CD4-positive, alpha-beta memory T cell (primary cell): ENCODE measurements at places on chromosomes 2 and 18. TPM values are rescaled to one million over a fixed set of nuclear protein-coding genes. Genes with fewer than 3 reads are reported as not detected.

DNA sequence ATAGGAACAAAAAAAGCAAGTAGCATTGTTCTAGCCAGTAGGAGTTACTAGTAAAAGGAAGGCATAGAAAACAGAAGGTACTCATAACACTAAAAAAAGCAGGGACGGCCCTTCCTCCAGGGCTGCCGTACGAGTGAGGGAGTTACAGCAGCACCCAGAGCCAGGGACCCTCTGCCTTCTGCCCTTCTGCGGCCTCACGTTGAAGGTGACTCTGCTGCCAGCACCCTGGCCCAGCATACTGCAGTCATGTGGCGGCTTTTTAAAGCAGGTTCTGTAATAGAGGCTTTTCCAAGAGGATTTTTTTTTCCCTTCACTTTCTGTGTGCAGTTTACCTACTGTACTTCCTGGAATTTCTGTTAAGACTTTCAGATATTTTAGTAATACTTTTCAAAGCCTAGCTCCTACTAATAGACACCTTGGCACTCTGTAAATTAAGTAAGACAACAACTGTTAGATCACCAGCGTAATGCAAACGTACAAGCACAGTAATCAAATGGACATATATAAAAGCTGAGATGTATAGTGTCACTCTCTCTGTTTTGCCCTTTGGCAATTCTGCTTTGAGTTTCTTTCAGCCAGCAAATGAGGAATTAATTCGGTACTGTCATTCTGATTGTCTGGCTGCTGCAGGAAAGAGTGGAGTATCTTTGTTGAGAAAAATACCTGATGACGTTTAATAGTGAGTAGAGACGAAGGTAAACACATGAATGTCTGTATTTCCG is 161.5 kb downstream of the PTGR3 start:
- no peaks in the 10 kb centered on the region for H3K36me3 ChIP-seq
- H3K27me3 ChIP-seq, result no peaks in the 10 kb centered on the region
- no peak overlapping the region for H3K27ac ChIP-seq
- no peak for DNase-seq
- no peak overlapping the region for H3K4me3 ChIP-seq
- no peaks in the 10 kb centered on the region for H3K4me1 ChIP-seq

UGT1A1 gene
- polyA plus RNA-seq, result not detected

GRCh38 chr2:211144078-211144477 is 587.7 kb downstream of the CPS1 start:
- H3K4me3 ChIP-seq, result no peak overlapping the region
- H3K36me3 ChIP-seq, result no peaks in the 10 kb centered on the region
- H3K27ac ChIP-seq, result no peak overlapping the region
- no peaks in the 10 kb centered on the region for H3K27me3 ChIP-seq
- no peaks in the 10 kb centered on the region for H3K4me1 ChIP-seq

GRCh38 chr2:74764429-74765272 is 69.3 kb upstream of the HK2 start:
- no peaks in the 10 kb centered on the region for H3K36me3 ChIP-seq
- H3K27me3 ChIP-seq, result no peaks in the 10 kb centered on the region
- no peak for DNase-seq
- no peaks in the 10 kb centered on the region for H3K4me1 ChIP-seq
- H3K4me3 ChIP-seq, result no peak overlapping the region

DNA sequence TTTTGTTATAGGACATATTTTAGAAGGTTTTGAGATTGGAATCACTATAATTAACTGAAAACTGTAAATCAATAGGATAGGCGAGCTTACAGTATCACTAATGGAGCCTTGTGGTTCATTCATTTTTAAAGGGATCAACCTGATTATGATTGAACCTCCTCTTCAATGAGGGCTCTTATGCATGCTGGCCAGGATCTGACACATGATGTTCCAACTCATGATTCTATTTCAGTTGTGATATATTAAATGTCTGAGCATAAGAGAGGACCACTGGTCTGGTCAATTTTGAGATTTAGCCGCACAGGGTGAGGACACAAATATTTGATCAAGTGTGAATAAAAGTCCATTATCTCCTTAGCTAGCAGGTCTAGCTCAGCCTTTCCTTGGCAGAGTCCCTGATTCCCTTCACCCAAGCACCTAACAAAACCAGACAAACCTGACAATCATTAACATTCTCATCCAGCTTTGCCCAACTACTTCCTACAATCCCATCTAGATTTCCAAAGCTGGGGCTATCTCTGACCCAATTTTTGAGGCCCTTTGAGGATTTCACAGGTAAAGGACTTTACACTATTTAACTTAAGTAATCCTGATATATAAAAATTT is 6.9 kb upstream of the MAP4K4 start:
- no peaks in the 10 kb centered on the region for H3K36me3 ChIP-seq
- H3K27ac ChIP-seq, result no peak overlapping the region
- no peaks in the 10 kb centered on the region for H3K27me3 ChIP-seq
- H3K4me3 ChIP-seq, result no peak overlapping the region
- peaks cover 14% of the 10 kb centered on the region for H3K4me1 ChIP-seq

DNA sequence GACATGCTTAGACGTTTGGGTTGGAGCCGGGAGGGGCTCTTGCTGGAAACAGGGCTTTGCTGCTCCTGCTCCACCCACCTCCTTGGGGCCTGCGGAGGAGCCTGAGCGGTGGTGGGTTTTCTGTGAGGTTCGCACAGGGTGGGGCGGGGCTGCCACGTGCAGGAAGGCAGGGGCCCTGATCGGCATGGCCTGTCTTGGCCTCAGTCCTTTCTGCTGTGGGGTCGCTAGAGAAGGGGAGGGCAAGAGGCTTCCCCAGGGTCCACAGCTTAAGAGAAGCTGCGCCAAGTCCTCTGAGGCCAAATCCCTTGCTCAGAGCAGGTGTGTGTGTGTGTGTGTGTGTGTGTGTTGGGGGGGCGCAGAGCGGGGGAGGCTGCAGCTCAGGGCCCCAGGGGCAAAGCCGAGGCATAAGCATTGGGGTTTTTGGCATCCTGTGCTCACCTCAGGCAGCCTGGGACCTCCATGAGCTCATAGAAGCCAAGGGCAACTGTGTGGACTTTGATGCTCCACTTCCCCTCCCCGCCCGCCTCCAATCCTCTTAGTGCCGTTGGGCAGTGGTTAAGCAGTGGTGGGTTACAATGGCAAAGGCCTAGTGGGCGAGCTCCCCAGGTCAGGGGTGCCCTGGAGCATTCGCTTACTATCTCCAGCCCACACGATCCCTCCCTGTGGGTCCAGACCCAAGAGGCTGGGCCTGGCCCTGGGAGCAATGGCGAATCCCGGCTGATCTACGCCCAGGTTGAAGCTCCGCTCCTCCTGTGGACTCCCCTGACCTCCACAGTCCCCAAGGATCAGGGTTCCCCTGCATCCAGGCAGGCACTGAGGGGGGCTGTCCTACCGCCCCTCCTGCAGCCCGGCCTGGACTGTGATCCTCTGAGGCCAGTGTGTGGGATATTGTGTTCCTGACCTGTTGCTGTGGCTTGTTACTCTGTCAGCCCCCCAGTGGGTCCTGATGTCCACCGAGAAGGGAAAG is 28.9 kb downstream of the TOGARAM2 start:
- H3K36me3 ChIP-seq, result no peaks in the 10 kb centered on the region
- H3K4me1 ChIP-seq, result peaks cover 66% of the 10 kb centered on the region
- no peak overlapping the region for H3K4me3 ChIP-seq
- H3K27ac ChIP-seq, result peak overlapping the region; percentile 86
- peak; percentile 54 for DNase-seq
- H3K27me3 ChIP-seq, result no peaks in the 10 kb centered on the region

RTTN gene
- 2.6 TPM for polyA plus RNA-seq

- no peaks in the 10 kb centered on the region for H3K27me3 ChIP-seq
- no peaks in the 10 kb centered on the region for H3K4me1 ChIP-seq
- no peaks in the 10 kb centered on the region for H3K36me3 ChIP-seq
- no peak overlapping the region for H3K4me3 ChIP-seq
- no peak for DNase-seq
- H3K27ac ChIP-seq, result no peak overlapping the region
Observed at GRCh38 chr18:32366586-32367538, 103.8 kb downstream of the GAREM1 start.

CEP76 gene
- 3.6 TPM for polyA plus RNA-seq

POTEE gene
- not detected for polyA plus RNA-seq

DNA sequence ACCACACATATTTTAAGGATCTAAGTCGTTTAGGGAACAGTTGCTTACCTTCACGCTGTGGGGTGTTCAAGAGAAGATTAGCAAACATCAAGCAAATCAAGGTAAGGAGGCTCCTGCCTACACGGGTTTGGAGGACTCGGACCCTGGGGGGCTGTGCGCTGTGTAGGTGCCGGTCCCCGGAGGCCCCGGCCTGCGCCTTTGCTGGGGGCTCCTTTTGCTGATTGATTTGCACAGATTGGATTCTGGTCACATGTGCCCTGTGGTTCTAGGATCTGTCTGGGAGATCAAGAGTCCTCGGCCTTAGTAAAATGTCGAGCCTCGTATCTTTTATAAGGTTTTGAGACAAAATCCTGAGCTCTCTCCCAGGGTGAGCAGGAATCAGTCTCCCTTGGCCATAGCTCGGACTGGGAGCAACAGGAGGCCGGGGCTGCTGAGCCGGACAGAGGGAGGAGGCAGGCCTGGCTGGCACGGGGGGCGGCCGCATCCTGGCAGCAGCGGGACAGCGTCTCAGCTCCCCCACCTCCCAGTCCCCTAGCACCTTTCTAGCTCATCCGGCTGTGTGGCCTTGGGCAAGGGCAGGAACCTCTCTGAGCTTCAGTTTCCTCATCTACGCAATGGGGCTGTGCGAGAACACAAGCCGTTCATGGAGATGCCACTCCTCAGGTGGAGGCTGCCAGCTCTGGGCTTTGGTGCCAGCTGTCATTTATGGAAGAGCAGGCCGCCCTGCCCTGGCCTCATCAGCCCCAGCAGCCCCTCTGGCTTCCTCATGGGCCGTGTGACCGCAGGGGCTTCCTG is 147.2 kb downstream of the MBP start:
- peaks cover 6% of the 10 kb centered on the region for H3K4me1 ChIP-seq
- H3K36me3 ChIP-seq, result no peaks in the 10 kb centered on the region
- no peak overlapping the region for H3K4me3 ChIP-seq
- no peaks in the 10 kb centered on the region for H3K27me3 ChIP-seq
- no peak overlapping the region for H3K27ac ChIP-seq

DNA sequence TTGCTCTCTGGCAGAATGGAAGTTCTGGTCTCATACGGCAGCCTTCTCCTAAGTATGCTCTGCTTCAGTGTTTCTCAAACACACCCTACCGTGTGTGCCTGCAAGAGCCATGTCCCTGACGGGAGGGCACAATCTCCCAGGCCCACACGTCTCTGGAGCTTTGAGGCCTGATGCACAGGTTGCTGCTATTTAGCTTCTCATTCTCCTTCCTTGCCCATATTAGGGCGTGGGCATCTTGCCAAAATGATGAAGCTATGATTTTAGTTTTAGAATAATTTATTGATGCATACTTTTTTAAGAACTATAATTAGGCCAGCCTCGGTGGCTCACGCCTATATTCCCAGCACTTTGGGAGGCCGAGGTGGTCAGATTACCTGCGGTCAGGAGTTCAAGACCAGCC is 107.9 kb downstream of the RNF144A start:
- no peak overlapping the region for H3K27ac ChIP-seq
- peaks cover 46% of the 10 kb centered on the region for H3K36me3 ChIP-seq
- no peak for DNase-seq
- H3K4me3 ChIP-seq, result no peak overlapping the region

- no peaks in the 10 kb centered on the region for H3K27me3 ChIP-seq
- no peak for DNase-seq
- no peaks in the 10 kb centered on the region for H3K36me3 ChIP-seq
- H3K27ac ChIP-seq, result no peak overlapping the region
- no peak overlapping the region for H3K4me3 ChIP-seq
Observed at GRCh38 chr2:122063716-122064115, 308.3 kb downstream of the TSN start.

UGT1A6 gene
- not detected for polyA plus RNA-seq

SPATA3 gene
- not detected for polyA plus RNA-seq

DNA sequence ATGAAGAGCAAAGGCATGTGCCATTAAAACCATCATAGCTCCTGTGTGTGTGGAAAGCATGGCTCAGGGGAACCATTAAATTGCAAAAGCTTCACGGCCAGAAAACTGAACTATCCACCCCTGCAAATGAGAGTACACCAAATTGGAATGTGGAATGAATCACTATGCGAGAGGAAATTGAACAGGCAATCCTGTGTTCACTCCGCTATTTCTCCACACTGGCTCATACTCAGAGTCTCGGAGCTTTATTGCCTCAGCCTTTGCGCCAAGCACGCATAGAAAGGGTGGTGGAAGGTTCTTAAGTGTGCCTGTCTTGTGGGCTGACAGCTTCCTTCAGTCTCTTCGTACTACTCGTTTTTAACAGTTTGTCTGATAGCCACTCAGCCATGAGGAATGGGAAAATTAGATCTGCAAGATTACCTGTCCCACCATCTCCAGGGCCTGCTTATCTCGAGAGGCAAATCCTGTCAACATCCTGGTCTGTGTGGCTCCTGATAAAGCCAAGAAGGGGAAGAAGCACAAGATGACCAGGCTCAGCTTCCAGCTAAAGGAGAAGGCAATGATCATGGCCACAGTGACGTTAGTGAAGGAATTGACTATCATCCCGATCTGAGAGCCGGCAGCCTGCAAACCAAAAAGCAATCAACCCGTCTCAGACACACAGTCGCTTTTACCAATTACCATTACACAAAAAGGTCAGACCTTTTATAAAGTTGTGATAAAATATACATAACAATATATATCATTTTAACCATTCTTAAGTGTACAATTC is 34.9 kb downstream of the G6PC2 start:
- H3K4me1 ChIP-seq, result no peaks in the 10 kb centered on the region
- H3K27ac ChIP-seq, result no peak overlapping the region
- H3K4me3 ChIP-seq, result no peak overlapping the region
